Progenitor cell of endocrine pancreas (in vitro differentiated cells): ENCODE measurements at places on chromosomes 4 and X. TPM values are rescaled to one million over a fixed set of nuclear protein-coding genes. Genes with fewer than 3 reads are reported as not detected.

The SERPINA7 gene
- total RNA-seq: not detected in 2 replicates

The CT45A2 gene
- not detected in 2 replicates for total RNA-seq

The SORCS2 gene
- 2.2 and 2.9 TPM in 2 replicates for total RNA-seq

The CXorf65 gene
- total RNA-seq: not detected in 2 replicates

The NSDHL gene
- total RNA-seq: 29.0 and 30.0 TPM in 2 replicates

The GABRG1 gene
- total RNA-seq: not detected in 2 replicates

The PARM1 gene
- total RNA-seq: 6.4 and 7.4 TPM in 2 replicates

DNA sequence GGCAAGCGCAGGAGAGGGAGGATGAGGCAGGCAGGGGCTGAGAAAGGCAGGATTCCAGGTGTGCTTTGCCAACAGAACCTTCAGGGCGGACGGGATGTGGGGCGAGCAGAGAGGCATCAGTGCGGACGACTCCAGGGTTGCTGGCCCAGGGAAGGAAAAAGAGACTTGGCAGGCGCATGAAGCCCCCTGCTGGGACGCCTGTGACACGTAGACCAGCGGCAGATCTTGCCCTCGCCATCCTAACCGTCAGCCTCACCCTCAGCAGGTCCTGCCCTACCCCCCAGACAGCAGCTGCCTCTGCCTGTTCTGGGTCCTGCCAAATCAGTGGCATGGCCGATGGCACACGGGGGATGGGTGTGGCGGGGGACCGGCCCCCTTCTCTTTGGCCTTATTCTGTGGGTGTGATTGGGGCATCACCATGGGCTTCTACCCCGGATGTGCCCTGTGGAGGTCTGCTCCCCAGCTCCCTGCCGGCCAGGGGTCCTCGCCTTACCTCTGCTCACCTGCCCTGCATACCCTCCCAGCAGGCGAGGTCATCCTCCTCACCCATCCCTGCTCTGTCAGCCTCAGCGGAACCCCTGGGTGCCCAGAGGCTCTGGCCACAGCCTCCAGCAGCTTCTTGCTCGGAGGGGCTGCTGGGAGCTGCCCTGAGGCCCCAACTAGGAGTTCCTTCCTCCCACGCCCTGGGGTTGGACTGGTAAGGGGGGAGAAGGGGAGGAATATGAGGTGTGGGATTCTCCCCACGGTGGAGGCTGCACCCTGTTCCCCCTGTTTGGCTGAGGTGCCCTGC is 2.9 kb upstream of the SH3BP2 start:
- DNase-seq: no peak

- no peak for DNase-seq
These were observed 640.3 kb downstream of the TRIML1 start for GRCh38 chr4:188779581-188779980.

DNA sequence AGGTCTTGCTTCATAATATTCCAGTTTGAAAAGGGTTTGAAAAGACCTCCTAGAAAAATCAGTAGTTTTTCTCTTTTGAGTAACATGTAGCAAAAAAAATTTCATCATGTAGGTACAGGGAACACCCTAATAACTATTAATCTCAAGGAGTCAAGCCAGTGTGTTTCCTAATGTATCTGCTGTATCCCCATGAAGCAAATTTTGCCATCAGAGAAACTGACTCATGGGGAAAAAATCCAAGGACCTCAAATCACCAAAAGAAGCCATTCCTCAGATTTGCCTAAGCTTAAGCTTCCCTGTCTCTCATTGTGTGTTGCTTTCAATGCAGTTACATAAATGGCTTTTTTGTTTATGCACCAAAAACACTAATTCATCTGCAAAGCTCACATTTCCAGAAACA is 29.7 kb downstream of the F9 start:
- DNase-seq: no peak

GRCh38 chrX:63664741-63665140 is 120.3 kb downstream of the ARHGEF9 start:
- no peak for DNase-seq

DNA sequence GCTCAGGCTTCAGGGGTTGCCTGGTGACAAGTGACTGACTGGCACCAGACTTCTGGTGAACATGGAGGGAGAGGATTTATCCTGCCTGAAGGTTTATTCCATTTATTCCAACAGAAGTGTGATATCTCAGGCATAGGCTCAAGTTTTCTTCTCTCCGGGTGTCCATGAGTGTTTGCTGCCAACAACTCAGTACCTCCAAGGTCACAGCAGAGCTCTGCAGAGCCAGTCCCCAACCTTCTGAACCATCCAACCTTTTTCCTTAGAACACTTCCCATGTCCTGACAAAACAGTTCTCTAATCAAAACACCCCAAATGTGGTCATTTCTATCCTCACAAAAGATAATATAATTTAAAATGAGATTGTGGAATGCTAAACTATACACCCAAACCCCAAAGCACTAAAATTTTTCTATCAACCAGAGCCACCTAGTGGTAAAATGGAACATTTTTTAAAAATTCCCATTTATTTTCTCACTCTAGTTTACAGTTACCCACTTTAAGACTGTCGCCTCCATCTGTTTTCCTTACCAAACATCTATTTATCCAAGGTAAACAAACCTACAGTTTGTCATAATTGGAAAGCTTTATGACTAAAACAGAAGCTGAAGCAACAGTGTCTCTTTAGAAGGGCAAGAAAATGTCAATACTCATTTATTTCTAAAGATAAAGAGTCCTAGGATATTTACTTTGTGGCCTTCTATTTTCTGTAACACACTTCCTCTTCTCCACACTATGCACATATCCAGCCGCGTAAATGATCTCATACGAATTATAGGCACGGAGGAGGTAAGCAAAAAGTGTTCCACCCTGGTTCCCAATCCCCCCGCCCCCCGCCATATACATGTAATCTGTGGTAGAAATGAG is 39.5 kb downstream of the TMEM154 start:
- DNase-seq: no peak

GRCh38 chrX:153992180-153992579 is 19.6 kb downstream of the TMEM187 start:
- DNase-seq: no peak

- no peak for DNase-seq
These were observed 91.4 kb downstream of the SLC39A8 start for GRCh38 chr4:102253860-102254259.

DNA sequence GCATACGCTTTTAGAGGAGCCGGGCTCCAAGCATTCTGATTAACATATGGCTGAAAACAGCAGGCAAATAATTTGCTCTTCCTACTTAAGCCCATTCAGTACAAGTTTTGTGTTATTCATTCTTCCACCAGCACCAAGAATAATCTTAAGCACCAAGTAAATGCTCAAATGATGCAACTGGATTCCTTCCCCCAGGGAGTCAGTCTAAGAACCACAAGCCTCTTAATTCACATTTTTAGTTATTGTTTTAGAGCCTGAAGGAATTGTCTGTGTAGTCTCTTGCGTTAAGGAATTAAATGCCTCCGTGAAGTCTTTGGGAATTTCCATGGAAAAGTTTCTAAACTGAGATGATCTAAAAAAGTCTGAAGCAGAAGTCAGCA is 61.5 kb upstream of the MAGEB2 start:
- no peak for DNase-seq

DNA sequence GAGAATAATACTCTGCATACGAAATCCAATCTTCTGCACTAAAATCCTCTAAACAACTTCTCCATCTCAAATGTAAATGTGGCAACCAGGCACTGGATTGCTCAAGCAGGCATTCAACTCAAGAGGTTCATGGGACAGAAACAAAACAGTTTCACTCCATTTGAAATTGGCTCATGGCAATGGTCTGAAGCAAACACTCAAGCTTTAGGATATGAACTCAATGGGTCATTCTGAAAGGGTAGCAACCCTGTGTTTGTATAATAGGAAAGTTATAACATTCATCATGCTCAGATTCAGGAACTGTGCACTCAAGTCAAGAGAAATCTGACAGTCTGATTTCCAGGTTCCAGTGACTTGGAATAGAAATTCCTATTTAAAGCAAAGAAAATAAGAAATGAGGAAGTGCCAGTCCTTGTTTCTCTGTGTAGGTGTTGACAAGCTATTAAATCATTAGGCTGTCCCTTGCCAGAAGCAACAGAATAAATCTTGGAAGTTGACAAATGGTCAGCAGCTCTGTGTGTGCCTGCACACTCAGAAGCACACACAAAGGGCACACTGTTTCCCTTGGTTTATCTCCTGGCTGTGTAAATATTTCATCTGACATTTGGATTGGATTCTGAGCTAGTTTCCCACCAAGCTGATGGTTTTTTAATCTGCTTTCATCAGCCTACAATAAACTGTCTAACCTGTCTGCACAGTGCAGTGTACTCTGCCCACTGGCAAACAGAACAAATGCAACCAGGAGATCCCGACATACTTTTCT is 75.9 kb upstream of the CITED1 start:
- DNase-seq: no peak

DNA sequence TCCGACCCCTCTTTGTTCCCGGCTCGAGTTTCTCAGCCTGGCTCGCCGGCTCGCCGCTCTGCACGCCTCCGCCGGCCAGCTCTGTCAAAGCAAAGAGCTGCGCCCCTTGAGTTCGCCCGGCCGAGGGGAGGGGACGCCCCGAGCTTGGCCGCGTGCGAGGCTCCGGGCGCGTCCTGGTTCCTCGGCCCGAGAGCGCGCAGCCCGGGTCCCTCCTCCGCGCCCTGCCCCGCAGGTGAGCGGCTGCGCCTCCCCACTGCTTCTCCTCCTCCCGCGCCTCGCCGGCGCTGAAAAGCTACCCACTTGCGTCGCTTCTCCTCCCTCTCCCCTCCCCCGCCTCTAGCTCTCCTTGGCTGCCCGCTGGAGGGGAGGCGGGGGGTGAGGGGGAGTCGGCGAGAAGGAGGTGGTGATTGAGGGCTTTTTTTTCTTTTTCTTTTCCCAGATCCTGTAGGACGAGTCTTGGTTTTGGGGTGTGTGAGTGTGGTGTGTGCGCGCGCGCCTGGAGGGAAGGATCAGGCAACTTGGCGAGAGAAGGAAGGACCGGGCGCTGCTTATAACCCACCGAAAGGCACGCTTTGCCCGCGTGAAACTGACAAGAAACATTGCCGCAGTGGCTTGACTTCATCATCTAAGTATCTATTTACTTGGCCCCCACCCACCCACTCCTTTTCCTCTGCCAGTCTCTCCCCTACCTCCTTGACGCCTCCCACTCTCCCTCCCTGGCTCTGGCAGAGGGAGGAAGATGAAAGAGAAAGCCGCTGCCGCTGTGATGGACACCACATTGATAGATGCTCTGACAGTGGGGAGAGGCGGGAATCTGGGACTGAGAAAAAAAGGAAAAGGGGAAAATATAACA is at the start of gene LEF1:
TSS of gene LEF1 (minus strand) at position 262 of the 853 bp plus-strand sequence. CDS start 1,165 bp downstream, outside the sequence.
- DNase-seq: peak; percentile 44

- DNase-seq: no peak
These were observed 241.8 kb downstream of the GALNTL6 start for GRCh38 chr4:172055046-172055445.

GRCh38 chr4:183888564-183888963 is 16.5 kb upstream of the STOX2 start:
- DNase-seq: no peak

DNA sequence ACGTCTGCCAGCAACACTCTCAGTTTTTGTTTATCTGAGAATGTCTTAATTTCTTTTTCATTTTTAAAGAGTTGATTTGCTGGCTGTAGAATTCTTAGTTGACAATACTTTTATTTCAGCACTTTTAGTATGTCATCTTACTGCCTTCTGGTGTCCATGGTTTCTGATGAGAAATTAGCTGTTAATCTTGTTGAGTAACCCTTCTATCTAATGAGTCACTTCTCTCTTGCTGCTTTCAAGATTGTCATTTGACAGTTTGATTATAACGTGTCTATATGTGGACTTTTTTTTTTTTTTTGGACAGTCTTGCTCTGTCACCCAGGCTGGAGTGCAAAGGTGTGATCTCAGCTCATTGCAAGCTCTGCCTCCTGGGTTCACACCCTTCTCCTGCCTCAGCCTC is 24.0 kb upstream of the TMEM255A start:
- no peak for DNase-seq

GRCh38 chr4:13534344-13535063 is 9.8 kb downstream of the NKX3-2 start:
- no peak for DNase-seq

DNA sequence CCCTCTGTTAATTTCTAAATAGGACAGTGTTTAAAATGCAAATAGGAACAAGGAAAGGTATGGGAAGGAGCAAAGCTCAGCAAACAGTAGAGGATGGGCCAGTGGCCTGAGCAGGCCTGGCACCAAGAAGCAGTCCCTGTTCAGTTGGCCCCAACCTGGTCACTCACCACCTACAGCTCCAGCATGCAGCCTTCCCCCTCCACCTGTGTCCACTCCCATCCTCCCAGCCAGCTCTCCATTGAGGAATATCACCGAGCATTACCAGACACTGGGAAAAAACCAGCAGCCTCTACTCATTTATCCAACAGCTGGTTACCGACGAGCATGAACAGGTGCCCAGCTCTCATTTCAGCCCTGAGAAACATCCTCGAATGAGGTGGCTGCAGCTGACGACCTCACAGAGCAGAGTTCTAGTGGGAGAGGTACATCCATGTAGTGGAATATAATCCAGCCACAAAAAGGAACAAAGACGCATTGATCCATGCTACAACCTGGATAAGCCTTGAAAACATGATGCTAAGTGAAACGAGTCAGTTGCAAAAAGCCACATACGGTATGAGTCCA is 25.6 kb downstream of the CD99L2 start:
- DNase-seq: no peak

DNA sequence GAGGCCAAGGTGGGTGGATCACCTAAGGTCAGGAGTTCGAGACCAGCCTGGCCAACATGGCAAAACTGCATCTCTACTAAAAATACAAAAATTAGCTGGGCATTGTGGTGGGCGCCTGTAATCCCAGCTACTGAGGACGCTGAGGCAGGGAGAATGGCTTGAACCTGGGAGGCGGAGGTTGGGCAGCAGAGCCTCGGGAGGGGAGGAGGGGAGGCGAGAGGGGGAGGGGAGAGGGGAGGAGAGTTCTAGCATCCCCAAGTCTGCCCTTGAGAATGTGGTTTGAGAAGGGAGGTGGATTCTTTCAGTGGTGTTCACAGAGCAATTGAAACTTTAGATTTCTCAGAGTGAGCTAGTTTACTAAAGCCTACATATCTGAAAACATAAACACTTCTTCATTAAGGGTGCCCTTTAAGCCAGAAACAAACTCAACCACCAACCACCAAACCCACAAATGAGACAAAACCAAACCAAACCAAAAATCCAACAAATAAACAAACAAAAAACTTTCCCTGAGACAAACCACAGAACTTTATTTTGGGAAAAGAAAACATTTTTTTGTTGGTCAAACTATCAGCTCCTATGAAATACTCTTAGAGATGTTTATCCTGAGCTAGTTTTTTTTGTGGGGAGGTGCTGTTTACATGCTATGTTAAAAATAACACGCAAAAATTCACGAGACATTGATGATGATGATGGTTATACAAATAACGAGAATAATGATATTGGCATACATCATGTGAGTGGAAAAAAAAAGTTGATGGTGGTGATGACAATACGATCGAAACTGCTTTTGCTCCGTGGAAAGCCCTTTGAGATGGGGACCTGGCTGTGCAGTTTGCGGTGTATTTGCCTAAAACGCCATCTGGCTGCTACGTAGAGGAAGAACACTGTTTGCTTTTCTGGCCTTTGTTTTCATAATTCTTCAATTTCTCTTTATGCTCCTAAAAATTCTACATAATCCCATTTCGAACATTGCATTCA is 98.2 kb upstream of the PRKX start:
- no peak for DNase-seq

DNA sequence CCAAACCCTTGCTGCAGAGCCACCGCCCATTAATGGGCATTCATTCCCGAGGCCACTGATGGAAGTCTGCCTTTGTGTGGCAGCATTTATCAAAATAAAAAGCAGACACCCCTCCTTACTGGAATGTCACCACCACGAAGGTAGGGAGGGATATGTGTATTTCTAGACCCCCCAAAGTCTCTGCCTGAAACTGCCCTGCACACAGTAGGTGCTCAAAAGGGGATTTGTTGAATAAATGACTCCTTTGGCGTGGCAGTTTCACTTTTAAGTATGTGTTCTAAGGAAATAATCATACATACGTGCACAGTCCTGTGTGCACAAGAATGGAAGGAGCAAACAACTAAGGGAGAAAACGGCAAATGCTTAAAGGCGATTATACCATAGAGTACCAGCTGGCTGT is 23.6 kb upstream of the GLOD5 start:
- no peak for DNase-seq
